ENCODE measurements at places on chromosomes 2 and 18.

DNA sequence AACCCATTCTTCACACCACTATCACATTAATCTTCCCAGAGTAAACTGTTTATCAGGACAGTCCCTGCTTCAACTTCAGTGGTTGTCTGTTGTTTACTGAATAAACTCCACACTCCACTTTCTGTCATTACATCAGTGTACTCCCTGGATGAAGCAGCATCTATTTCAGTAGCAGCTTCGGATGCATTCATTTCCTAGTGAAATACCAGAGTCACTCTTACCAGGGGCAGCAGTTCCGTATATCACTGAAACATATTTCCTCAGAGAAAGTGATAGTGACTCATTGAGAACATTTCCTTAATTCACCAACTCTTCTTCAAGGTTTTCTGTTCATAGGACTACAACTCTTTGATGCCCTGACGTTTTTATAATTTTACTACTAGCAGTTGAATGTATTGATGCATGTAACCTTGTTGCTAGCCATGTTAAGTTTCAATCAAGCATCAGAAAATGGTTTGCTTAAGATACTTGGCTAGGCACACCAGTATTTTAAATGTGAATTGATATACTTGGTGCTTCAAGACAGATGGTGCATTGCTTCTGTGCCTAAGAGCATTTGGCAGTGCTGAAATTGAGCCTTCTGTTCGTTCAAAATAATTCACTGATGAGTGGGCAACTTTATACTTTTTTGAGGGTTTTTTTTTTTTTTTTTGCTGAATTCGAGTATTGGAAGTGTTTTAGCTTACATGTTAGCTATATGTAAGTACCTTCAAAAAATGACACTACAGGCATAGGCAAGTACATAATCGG lies 92.3 kb downstream of the UBE2E3 start:
- DNase-seq, result no peak

DNA sequence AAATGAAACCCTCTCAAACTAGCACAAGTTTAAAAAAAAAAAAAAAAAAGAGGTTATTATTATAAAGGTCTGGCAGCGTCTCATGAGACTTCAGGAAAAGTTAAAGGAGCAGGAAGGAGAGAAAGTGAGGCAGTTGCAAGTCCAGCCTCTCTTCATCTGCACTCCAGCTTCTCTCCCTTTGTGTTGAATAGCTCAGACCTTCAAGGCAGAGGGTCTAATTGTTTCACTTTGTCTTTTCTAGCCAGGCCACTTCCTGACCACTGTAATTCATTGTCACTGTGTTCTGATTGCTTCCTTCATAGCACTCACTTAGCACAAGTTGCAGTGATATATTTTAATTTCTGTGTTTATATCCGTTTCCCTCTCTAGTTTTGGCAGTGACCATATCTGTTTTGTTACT lies 99.9 kb downstream of the SPATS2L start:
- DNase-seq, result no peak

- no peak for DNase-seq
Measured at GRCh38 chr2:236092714-236093113, 75.5 kb downstream of the GBX2 start.

- no peak for DNase-seq
Measured at GRCh38 chr18:13481820-13482617, 244.3 kb downstream of the FAM210A start.

GRCh38 chr2:854460-854859 lies 96.2 kb upstream of the SNTG2 start:
- no peak for DNase-seq

GRCh38 chr18:37471637-37472036 lies 94.0 kb downstream of the CELF4 start:
- DNase-seq, result no peak

DNA sequence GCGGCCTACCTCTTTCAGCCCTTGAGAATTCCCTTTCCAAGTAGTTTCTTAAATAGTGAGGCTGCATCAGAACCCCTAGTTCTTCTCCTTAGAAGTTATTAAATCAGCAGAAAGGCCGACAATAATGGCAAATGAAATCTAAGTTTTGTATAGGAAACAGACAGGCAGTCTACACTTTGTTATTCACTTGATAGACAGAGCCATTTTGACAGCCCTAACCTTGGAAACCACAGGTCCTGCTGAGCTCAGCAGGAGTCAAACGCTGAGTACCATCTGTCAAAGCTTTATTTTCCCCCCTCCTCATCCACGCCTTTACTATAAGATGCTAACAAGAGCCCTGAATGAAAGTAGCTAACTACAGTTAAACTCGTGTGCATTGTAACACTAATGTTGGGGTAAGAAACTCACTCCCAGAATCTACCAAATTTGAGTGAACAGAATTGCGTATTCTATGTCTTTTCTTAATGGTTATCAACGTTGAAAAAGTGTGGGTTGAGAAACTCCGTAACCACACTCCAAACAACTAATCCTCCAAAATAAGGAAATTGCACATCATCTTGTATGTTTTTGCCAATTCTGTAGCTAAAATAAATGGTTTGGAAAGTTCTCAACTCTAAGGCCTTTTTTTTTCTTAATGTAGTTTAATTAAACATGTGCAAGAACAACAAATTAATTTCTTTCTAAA lies 90.6 kb upstream of the EFEMP1 start:
- no peak for DNase-seq

- no peak for DNase-seq
Measured at GRCh38 chr2:6846967-6847681, 18.6 kb downstream of the CMPK2 start.

- no peak for DNase-seq
Measured at GRCh38 chr2:149828520-149829210, 241.1 kb upstream of the MMADHC start.

DNA sequence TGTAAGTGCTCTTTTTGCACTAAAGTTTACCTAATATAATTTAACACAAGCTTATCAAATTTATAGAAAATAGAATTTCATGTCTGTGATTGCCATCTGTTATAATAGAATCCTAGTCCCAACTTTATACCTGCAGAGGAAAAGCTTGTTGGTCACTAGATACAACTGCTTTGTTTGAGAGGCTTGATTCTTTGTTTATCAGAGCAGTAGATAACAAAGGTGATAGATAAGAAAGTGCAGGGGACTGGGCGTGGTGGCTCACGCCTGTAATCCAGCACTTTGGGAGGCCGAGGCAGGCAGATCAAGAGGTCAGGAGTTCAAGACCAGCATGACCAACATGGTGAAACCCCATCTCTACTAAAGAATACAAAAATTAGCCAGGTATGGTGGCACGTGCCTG lies 528.0 kb downstream of the STK39 start:
- no peak for DNase-seq

DNA sequence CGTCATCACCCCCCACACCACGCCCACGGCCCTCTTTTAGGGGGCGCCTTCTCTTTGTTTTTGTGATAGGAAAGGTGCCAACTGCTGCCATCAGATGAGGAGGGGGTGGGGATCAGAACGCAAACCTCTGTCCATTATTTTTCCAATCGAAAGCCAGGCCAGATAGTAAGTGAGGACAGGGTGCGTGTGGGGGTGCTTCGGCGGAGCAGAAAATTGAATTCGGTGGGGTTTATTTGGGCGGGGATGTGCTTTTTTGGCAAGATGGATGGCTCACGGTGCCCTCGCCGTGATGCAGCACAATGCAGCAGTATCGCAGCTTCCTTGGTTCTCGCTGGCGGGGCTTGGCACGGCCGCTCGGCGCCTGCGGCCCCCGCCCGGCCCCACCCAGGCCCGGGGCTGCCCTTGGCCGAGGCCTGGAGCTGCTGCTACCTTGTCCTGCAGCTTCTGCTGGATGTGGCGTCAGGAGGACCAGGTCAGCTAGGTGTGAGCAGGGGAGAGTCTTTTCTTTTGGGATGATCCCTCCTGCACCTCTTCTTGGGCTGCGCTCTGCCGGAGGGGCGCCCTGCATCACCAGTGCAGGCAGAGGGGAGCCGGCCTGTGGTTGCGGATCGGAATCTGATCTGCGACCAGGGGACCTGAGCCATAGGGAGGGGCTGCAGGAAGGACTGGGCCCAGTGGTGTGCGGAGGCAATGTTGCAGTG lies 1.3 kb downstream of the SPTBN1 start:
- DNase-seq, result no peak

GRCh38 chr2:148305476-148305875 lies 284.6 kb downstream of the MBD5 start:
- DNase-seq, result no peak

DNA sequence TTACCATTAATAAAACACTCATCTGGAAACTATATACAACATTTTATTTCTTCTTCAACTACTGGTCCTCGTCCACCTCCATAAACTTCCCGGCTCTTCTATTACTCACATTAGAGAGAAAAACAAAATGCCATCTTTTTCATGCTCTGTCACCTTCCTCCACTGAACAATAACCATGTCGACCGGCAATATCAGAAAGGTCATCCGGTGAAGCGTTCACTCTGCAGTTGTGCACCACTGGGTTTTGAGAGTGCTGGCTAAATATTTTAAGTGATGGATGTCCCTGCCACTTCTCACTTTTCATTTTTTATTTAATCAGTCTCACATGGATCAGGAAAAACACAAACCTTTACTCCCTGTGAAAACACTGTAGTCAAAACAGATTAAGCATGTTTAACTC lies 48.2 kb downstream of the SPP2 start:
- DNase-seq, result no peak

DNA sequence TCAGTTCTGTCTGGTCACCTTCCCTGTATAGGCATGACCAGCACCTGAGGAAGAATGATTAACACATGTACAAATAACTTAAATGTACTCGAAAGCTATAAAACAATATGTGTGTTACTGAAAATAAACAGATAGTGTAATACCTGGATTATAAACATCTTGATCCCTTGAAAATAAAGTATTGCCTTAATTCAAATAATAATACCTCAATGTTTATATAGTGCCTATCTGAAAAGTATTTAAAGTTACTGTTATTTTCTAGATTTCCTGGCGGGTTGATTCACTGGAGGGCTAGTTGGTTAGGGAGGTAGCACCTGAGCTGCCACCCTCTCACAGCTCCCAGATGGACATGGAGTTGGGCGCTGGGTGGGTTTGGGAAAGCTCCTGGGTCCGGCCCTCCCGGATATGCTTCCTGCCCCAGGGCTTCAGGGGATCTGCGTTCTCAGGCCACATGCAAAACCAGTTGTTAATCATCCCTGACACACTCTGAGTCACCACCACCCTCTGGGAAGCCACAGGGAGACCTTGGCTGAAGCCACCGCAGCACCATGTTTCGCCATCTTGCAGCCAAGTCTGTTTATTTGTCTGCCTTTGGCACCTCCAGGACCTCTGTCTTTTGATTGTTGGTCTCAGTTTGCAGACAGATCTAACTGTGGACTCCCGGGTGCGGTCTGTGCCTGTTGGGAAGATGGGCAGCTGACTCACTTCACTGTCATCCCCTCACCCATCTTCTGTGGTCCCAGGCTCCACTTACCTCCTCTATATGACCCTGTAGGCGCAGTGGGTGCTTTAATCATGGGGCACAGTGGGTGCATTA lies 35.3 kb downstream of the RAB31 start:
- DNase-seq, result no peak

- DNase-seq, result peak; percentile 8
Measured at GRCh38 chr2:7567646-7568045, 650.4 kb downstream of the RNF144A start.

GRCh38 chr18:36661999-36662398 lies 166.8 kb downstream of the TPGS2 start:
- no peak for DNase-seq

DNA sequence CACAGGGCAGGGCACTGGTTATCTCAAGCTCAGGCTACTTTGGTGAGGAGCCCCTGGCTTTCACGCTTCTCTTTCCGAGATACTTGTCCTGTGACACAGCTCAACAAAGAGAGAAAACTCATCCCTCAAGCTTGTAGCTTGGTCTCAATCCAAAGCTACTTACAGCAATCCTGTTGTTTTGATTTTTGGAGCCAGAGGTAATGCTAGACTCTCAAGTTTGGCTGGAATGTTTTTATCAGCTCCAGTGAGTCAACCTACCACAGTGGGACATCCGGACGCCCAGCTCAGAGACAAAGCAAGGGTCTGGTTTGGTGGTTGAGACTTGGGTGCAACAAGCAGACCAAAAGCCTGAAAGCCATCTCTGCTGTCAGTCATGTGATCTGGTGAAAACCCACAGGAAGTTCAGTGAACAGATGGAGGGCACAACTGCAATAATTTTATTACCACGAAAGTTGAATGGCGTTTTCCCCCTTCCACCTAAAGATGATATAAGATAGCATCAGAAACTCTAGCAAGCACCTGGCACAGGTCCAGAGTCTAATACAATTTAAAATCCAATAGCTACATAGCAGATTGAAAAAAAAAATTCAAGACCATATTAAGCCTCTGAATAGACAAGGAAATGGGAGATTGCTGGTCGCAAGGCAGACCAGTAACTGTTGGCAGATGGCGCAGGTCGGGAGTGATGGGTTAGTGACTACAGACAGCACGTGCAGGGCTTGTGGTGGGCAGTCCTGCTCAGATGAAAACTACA lies 102.3 kb upstream of the SMAD7 start:
- DNase-seq, result peak; percentile 35

- no peak for DNase-seq
Measured at GRCh38 chr2:142509401-142509800, 368.1 kb upstream of the KYNU start.

- no peak for DNase-seq
Measured at GRCh38 chr2:86520153-86520552, 43.1 kb downstream of the CHMP3 start.

DNA sequence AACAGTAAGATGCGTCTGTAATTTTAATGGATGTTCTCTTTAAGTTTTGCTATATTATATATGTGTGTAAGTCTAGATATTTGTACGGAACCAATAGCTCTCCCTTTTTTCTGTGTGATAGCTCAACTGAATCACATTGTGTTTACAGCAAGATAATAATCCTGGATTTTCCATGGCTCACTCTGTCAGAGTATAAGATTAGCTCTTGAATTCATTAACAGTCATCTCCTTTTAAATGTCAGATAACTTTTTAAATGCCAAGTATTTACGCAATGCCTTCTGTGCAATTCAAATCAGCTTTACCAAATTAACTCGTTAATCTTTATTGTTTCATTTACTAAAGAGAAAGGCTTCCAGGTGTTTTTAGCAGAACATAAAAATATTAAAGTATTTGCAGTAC lies 76.9 kb downstream of the KIAA2012 start:
- DNase-seq, result no peak

GRCh38 chr2:27080140-27080469 lies 1.7 kb downstream of the EMILIN1 start:
- DNase-seq, result no peak

- DNase-seq, result no peak
Measured at GRCh38 chr2:25273985-25274535, 67.7 kb downstream of the DNMT3A start.
